ENCODE measurements at places on chromosomes 2 and 18.

DNA sequence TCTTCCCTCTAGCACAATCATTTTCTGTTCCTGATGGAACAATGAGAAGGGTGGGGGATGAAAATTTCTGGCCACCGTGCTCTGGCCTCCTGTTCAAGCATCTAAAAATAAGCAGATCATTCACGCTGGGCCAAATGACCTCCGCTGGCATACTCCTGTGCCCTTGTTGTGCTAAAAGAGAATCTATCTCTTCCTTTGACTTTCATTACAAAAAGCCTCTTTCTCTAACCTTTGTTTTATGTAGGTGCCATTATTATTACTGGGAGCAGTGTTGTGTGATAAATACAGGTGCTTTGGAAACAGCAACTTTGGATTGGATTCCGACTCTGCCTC is 44.6 kb upstream of the B3GNT2 start:
- no peak for DNase-seq

DNA sequence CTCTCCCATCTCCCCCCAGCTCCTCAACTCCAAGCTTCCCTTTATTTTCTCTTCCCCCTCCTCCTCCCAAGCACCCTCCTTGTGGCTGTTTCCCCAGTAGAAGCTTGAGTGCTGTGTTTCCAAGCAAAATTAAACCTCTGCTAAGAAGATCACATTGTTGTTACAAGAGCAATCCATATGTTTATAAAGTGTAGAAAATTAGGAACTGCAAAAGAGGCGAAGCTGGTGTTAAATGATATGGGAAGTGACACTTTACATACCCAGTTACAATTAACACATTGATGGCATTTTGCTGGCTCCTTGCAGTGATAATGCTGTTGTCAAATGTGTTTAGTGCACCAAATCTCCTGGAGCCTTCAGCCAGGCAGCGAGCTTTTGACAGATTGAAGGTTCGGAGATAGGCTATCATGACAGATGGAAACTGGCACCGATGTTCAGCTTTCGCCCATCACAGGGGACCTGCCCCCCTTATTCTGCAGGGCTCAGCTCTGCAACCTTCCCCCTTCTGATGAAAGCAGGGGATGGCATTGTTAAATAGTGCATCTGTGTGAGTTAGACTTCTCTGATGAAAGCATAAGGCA is 259.8 kb upstream of the ATP5MC3 start:
- DNase-seq, result no peak

- DNase-seq, result no peak
These were observed 319.1 kb downstream of the AGPS start for GRCh38 chr2:177711483-177712265.

- no peak for DNase-seq
These were observed 173.7 kb downstream of the RAB3GAP1 start for GRCh38 chr2:135225781-135226180.

- DNase-seq, result no peak
These were observed 21.3 kb upstream of the MAPRE2 start for GRCh38 chr18:35019933-35020332.

DNA sequence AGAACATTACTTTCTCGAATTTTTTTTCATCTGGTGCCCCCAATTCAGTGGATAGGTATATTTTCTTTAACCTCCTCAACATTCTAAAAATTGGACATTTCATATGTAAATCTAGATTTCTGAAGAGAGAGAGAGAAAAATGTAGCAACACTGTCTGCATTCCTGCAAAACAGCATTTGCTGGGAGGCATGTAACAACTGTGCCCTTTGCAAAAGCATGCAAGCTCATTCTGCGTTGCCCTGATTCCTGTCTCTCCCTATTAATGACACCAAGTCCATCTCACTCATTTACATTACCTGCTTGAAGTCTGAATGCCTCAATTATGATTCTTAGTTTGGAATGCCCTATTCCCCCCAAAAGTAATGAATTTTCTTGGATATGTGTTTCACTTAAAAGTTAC is 79.8 kb upstream of the BARD1 start:
- DNase-seq, result no peak

- no peak for DNase-seq
These were observed 139.6 kb downstream of the TRABD2A start for GRCh38 chr2:84741182-84741822.

DNA sequence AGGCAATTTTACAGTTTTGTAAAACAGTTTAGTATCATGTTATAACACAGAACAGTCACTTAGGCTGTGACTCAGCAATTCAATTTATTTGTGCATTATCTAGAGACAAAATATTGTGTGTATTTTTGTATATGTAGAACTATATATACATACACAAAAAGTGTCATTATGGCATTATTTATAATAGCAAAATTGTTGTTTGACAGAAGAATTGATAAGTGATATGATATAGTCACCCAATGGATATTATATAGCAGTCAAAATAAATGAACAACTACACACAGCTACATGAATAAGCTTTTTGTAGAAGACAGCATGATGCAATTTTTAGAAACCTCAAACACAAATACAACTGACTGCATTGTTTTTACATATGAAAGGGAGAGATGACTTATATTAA is 334.0 kb downstream of the TRIB2 start:
- no peak for DNase-seq

Data from caudate nucleus (tissue), 63 donors.